ENCODE measurements at places on chromosomes 2 and 18. TPM values are rescaled to one million over a fixed set of nuclear protein-coding genes. Genes with fewer than 3 reads are reported as not detected.

Gene ZSWIM2
- not detected for total RNA-seq

Gene CNGA3
- not detected for total RNA-seq

Gene ERICH2
- total RNA-seq = 1.4 TPM

Gene ANO7
- 2.6 TPM for total RNA-seq

Gene NOSTRIN
- 0.69 TPM for total RNA-seq

Gene SLC38A11
- total RNA-seq = 0.36 TPM

Gene CFAP53
- total RNA-seq = not detected

Gene TMEM198
- 1.1 TPM for total RNA-seq

Gene PFN4
- 0.44 TPM for total RNA-seq

Gene DPP4
- 23.3 TPM for total RNA-seq

Gene SIX2
- total RNA-seq = 27.9 TPM

Gene GKN1
- not detected for total RNA-seq

Gene LIPG
- total RNA-seq = 9.1 TPM

Gene RAB6C
- total RNA-seq = not detected

Gene SH3YL1
- total RNA-seq = 28.6 TPM

Gene RUFY4
- not detected for total RNA-seq

Gene ACMSD
- not detected for total RNA-seq

Gene RGPD4
- total RNA-seq = not detected

Gene QPCT
- total RNA-seq = not detected

Gene SH2D6
- total RNA-seq = 0.12 TPM

Gene MOGAT1
- not detected for total RNA-seq
